NCI-H345 (cell line): ENCODE measurements at places on chromosomes 1 and 21.

- no peak for DNase-seq
Measured at GRCh38 chr21:36565540-36565939, 85.6 kb upstream of the CLDN14 start.

GRCh38 chr1:180415985-180416633 lies 86.3 kb downstream of the ACBD6 start:
- peak; percentile 48 for DNase-seq

- DNase-seq, result no peak
Measured at GRCh38 chr1:245366886-245367285, 212.1 kb downstream of the KIF26B start.

DNA sequence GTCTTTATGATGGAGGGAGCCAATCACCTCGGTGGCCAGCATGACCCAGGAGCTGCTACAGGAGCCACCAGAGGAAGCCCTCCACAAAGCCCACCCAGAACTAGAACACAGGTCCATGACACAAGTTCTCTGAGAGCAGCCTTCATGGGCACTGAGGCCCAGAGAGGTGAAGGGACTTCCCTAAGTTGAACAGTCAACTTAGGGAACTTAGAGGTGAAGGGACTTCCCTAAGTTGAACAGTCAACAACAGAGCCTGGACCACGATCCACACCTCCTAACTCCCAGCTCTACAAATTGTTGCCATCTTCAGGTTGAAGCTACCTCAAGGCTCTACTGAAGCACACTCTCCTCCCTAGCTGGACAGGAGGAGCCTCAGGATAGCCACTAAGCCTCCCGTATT lies 132.7 kb downstream of the CCDC185 start:
- DNase-seq, result no peak

DNA sequence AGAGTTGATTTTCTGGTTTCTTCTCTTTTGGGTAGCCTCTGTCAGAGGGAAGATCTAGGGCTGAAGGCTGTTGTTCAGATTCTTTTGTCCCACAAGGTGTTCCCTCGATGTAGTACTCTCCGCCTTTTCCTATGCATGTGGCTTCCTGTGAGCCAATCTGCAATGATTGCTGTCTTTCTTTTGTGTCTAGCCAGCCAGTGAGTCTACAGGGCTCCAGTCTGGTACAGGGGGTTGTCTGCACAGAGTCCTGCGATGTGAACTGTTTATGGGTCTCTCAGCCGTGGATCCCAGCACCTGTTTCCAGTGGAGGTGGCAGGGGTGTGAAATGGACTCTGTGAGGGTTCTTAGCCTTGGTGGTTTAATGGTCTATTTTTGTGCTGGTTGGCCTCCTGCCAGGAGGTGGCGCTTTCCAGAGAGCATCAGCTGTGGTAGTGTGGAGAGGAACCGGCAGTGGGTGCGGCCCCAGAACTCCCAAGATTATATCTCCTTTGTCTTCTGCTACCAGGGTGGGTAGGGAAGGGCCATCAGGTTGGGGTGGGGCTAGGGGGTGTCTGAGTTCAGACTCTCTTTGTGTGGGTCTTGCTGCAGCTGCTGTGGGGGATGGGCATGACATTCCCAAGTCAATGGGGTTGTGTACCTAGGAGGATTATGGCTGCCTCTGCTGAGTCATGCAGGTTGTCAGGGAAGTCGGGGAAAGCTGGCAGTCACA lies 81.3 kb upstream of the C21orf91 start:
- DNase-seq, result peak; percentile 92

DNA sequence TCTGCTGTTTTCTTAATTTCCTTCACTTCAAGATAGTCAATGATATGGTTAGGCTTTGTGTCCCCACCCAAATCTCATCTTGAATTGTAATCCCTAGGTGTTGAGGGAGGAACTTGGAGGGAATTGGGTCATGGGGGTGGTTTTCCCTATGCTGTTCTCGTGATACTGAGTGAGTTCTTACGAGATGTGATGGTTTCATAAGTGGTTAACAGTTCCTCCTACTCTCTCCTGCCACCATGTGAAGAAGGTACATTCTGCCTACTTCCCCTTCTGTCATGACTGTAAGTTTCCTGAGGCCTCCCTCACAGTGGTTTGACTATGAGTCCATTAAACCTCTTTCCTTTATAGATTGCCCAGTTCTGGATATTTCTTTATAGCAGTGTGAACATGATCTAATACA lies 74.0 kb upstream of the SAMSN1 start:
- DNase-seq, result no peak

DNA sequence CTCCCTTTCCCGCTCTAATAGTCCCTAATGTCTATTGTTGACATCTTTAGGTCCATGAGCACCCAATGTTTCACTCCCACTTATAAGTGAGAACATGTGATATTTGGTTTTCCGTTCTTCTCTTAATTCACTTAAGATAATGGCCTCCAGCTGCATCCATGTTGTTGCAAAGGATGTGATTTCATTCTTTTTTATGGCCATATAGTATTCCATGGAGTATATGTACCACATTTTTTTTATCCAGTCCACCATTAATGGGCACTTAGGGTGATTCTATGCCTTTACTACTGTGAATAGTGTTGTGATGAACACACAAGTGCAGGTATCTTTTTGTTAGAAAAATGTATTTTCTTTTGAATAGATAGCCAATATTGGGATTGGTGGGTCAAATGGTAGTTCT lies 126.0 kb upstream of the RAB3GAP2 start:
- DNase-seq, result no peak

GRCh38 chr1:6861075-6861724 lies 75.9 kb downstream of the CAMTA1 start:
- DNase-seq, result no peak

- no peak for DNase-seq
Measured at GRCh38 chr21:15014221-15014620, 50.6 kb downstream of the NRIP1 start.

DNA sequence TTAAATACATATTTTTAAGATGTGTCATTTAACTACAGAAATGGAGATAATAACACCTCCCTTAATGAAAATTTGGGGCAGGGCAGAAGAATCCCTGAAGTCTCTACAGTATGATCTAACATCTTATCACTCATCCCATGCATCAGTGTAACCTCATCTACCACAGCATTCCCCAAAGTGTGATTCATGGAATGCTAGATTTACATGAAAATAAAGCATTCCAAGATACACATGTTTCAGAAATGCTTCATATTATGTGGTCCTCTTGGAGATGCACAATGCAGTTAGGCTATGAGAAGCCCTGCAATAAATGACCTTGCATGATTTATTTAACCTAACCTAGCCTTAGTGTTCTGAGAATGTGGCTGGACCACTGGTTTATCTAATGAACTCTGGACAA lies 166.9 kb upstream of the SYT6 start:
- DNase-seq, result no peak

DNA sequence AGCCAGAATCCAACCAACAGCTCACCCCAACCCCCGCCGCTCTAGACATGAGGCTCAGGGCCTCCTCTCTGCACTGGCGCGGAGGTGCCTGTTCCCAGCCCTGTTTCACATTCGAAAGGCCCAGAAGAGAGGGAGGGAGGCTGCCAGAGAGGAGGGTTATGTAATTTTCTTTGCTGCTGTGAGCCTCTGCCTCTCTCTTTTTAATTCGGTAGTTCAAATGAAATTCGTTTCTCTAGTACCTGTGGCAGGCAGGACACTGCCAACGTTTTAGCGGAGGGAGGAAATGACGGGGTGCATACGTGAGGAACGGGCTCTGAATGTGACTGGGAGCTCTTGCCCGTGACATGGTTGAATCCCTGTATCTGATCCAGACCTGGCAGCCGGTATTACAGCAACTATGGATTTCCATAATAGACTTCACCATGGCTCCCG lies 9.4 kb downstream of the PRDM16 start:
- no peak for DNase-seq

- DNase-seq, result no peak
Measured at GRCh38 chr21:40754466-40754865, 92.5 kb downstream of the DSCAM start.

- DNase-seq, result no peak
Measured at GRCh38 chr1:239840790-239841189, 250.9 kb upstream of the FMN2 start.

- no peak for DNase-seq
Measured at GRCh38 chr1:64508629-64509028, 38.7 kb downstream of the CACHD1 start.

DNA sequence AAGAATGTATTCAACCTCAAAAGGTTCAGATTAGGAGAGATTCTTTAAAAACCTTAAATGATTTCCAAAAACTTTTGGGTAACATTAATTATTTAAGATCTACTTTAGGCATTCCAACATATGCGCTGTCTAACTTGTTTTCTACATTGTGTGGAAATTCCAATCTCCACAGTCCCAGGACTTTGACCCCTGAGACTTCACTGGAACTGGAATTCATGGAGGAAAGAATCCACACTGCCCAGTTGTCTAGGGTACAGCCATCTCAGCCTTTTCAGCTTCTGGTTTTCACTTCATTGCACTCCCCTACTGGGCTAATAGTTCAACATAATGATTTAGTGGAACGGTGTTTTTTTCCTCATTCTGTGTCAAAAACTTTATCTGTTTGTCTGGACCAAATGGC lies 161.5 kb downstream of the IER5 start:
- DNase-seq, result no peak

DNA sequence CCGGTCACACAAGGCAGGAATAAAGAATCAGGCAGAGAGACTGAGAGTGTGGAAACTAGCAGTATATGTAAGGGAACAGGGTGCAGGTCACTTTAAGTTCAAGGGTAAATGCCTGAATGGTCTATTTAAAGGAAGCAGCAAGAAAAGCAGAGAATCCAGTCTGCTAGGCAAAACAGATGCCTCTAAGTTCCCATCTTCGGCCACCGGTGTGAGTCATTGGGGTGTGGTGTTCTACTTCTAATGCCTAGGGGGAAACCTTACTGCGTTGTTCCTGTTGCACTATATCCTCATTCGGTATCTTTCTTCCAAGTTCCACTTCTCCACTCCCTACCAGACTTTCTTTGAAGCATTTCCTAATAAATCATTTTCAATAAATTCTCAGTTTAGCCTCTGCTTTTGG lies 259.9 kb downstream of the HHIPL2 start:
- DNase-seq, result no peak

DNA sequence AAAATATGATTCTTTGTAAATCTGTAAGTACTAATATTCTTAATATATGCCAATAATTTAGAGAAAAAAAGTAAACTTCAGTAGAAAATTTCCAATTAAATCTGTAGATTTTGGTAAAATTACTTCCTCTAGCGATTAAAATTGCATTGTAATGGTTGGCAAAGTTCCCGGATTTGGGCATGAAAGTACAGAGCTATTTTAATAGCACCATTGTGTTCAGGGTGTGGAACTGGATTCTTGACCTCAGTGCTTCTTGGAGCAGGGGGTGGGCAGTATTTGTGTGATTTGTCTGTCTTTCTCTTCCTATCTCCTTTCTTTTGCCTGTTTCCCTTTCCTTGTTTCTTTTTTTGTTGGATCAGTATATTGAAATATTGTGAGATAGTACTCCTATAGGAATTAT lies 72.1 kb downstream of the DNM3 start:
- DNase-seq, result no peak

DNA sequence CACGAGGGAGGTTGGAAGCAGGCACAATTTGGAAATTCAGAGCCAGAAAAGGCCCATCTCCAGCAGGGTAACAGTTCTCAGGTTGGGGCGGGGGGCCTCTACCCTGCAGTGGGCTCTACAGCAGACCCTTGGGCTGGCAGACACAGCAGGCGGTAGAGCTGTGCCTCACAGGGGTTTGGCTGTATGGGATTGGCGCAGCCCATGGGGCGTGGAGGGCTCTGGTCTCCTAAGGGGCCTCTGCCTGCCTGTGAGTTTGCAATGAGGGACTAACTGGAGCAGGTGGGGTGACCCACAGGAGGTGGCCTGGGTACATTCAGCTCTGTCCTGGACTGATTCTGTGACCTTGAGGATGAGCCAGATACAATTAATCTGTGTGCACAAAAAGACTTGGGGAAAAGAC lies 124.1 kb downstream of the CAMTA1 start:
- DNase-seq, result no peak

- DNase-seq, result no peak
Measured at GRCh38 chr1:18879215-18879790, 19.8 kb upstream of the TAS1R2 start.

DNA sequence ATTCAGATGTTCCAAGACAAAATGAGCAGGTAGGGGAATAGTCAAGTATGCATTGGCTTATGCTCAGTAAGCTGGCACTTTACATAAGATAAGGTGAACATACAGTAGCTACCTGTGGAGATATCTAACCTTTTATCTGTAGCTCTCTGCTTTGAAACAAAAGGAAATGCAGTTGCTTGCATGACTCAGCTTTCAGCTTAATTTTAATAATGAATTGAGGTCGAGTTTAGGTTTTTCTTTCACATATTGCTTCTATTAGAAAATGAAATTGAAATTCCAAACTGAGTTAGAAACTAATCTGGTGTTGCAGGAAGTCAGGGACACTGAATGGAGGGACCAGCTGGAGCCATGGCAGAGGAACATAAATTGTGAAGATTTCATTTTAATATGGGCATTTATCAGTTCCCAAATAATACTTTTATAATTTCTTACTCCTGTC lies 8.3 kb downstream of the FRRS1 start:
- DNase-seq, result no peak

GRCh38 chr1:17264470-17264869 lies 15.6 kb downstream of the PADI3 start:
- no peak for DNase-seq

- DNase-seq, result no peak
Measured at GRCh38 chr1:149849947-149850360, 49.4 kb upstream of the BOLA1 start.

DNA sequence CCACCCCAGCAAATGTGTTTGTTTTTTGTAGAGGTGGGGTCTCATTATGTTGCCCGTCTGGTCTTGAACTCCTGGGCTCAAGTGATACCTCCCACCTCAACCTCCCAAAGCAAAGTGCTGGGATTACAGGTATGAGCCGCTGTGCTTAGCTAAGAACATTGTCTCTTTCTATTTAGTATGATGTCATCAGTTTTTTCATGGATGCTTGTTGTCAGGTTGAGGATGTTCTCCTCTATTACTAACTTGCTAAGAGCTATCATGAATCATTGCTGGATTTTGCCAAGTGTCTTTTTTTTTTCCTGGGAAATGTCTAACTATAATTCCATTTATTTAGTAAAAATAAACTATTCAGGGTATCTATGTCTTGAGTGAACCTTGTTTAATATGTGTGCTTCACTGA lies 19.0 kb upstream of the MPC2 start:
- no peak for DNase-seq

- DNase-seq, result peak; percentile 18
Measured at GRCh38 chr1:201184307-201185122, 6.1 kb upstream of the IGFN1 start.

DNA sequence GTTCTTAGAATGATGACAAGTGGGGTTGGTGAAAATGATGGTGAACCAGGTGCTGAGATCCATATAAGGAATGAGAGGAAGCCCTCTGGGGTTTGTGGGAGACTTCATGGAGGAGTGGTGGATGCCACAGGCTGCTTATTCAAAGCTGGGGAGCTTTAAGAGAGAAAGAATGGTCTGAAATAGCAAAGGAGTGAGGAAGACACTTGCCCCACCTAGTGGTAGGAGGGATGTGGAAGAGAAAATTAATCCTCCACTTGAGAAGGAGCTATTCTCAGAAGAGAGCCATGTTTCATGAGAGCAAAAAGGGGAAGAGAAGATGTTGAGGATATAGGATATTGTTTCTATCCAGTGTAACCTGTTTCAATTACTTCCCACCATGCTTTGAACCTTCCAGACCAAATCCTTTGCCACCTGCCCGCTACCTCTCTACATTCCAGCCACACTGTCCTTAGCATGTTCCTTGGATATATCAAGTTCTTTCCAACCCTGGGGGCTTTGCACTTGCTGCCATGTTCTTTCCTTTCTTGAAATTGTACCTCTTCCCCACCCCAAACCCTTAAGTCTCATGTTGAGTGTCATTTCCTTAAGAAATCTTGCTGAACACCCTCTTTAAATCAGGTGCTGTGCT lies 19.6 kb upstream of the ZNF648 start:
- peak; percentile 38 for DNase-seq
